CD4-positive, alpha-beta memory T cell (primary cell): ENCODE measurements at places on chromosomes 5 and 9. TPM values are rescaled to one million over a fixed set of nuclear protein-coding genes. Genes with fewer than 3 reads are reported as not detected.

- DNase-seq: no peak
Observed at GRCh38 chr9:80811656-80812055, 877.7 kb downstream of the TLE1 start.

DNA sequence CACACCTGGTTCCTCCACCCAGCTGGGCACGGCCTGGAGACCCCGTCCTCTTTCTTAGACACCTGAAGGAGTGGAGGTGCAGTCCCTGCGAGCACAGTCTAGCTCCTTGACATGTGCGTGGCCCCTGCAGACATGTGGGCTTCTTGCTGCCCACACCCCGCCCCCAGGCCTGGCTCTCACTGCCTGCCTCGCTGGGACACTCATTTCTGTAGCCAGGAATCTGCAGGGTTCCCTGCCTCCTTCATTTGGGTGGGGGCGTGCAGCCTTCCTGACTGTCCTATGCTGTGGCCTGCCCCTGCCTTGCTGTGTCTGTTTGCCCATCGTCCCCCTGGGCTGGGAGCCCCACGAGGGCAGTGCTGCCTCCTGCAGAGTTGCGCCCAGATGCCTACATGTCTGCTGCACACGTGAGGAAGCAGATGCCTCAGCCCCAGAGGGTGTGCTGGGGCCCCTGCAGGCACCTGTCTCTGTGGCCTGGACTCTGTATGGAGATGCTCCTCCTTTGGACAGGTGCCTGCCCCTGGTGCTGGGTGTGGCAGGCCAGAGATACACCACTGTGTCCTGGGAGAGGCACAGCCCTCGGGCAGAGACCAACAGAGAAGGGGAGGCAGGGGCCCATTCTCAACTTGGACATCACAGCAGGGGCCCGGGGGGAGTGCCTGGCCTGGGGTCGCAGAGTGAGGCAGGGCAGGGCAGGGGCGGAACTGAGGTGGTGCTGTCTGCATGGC is 22.6 kb downstream of the FLT4 start:
- no peak for DNase-seq

DNA sequence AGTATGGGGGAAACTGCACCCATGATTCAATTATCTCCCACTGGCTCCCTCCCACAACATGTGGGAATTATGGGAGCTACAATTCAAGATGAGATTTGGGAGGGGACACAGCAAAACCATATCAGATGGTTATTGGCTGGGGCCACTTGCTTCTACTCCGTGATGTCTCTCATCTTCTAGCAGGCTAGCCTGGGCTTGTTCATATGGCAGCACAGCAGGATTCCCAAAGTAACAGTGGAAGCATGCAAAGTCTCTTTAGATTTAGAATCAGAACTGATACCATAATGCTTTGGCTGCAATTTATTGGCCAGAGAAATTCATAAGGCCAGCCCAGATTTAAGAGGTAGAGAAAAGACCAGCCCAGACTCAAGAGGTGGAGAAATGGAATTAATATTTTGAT is 126.2 kb downstream of the PTTG1 start:
- no peak for DNase-seq

GRCh38 chr5:165119175-165119574 is 1613.8 kb downstream of the MAT2B start:
- DNase-seq: no peak

DNA sequence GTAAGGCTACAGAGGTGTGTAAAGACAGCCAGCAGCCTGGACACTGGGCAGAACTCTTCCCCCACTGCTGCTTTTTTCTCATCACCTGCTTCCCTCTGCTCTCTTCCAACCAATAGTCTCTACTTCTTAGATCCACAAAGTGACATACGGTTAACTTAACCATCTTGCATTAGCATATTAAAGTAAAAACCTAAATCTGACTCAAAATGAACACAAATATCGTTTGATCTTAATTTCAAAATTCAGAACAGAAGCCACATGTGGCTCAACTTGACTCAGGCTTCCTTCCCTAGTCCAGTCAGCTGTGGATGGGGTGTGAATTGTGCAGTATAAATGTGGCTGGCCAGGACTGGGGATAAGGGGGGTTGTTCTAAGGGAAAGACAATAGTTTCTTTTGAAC is 114.3 kb downstream of the STARD4 start:
- no peak for DNase-seq

DNA sequence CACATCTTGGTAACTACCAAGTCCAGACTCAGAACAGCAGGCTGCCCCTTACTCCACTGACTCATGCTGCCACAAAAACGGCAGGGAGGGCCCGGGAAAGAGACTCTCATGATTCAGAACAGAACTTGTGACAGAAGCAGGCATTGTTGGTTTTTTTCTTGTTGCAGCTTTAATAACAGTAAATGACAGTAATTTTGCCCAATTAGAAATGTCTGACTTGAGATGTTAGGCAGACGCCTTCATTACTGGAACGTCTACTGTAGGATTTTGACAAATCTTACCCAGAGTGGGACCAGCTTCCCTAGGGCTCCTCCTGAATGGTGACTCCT is 77.9 kb downstream of the SEMA5A start:
- DNase-seq: no peak

The SVEP1 gene
- total RNA-seq: not detected

DNA sequence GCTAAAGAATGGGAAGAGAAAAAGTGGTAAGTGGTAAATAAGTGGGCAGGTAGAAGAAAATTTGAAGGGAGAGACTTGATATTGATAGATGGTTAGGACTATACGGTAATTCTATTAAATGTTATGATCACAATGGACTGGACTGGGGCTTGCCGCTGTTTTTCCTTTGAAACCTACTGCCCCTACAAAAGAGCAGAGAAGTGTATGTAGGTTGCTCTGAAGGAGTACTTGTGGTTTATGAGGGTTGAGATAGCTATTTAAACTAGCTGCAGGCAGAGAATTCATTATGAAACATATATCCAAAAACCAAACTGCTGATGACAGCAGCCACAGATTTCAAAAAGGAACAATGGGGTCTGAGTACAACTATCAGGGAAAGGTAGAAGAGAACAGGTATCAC is 16.8 kb upstream of the HK3 start:
- DNase-seq: no peak

DNA sequence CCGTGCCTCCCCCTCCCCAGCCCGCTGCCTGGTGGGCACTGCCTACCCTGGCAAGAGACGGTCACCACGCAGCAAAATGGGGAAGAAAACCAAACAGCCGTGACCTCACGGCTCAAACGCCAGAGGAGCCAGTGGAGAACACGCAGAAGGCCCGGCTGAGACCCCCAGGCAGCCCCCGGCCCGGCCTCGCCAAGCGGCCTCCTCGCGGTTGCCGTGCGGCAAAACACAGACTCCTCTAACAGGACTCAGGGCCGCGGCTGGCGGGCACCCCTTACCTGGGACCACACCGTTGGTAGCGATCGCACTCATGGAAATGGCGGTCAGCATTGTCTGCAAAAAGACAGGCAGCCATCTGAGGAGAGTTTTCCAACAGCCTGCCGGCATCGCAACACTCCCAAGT is 23.8 kb downstream of the SLC12A7 start:
- DNase-seq: no peak

DNA sequence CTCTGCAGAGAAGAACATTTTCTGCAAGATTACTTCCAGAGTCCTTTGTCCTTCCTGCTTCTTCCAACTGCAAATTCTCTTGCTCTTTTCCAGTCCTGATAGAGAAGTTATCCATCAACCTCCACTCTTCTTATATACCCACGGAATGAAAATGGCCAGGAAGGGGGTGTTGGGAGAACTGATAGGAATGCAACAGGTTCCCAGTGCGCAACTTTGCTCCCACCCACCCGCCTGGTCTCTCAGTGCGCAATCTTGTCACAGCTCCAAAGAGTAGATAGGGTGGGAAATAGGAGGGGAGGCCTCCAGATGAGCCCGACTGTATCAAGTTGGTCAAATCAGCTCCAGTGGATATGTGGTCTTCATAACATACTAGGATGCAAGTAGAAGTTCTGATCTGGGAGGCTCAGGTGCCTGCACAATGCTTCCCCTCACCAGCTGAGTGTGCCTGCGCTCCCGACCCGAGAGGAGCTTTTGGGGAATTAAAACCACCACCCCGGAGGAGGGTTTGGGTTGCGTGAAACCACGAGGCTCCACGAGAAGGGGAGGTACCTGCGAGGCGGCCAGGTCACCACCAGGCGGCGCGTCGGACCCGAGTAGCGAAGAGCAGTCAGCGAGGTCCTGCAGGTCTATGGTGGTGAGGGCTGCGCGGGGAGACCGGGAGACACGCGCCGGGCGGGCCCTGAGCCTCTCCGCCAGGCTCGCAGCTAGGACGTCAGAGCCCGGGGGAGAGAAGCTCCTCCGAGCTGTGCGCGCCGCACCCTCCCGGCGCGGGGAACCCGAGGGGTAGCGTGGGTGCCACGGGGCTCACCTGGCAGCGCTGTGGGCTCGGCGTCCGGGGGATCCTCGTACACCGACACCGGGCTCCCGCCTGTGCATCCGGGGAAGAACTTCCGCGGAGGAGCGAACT is 835 bp downstream of the MCIDAS start:
- peak; percentile 28 for DNase-seq

- DNase-seq: no peak
Observed at GRCh38 chr5:156446526-156446925, 119.6 kb downstream of the SGCD start.

The CA9 gene
- total RNA-seq: not detected

DNA sequence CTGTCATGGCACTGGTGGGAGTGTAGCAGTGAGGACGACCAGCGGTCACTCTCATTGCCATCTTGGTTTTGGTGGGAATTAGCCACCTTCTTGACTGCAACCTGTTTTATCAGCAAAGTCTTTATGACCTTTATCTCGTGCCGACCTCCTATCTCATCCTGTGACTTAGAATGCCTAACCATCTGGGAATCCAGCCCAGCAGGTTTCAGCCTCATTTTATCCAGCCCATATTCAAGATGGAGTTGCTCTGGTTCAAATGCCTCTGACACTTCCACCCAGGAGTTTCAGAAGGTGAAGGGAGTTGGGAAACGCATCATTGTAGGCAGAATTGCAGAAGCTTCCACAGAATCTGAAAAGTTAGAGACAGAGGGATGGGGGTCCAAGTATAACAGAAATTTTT is 35.4 kb downstream of the SHC3 start:
- no peak for DNase-seq

The GABRB2 gene
- not detected for total RNA-seq

The FBXW5 gene
- 122 TPM for total RNA-seq

The ST8SIA4 gene
- 28.7 TPM for total RNA-seq

The IL4 gene
- not detected for total RNA-seq

DNA sequence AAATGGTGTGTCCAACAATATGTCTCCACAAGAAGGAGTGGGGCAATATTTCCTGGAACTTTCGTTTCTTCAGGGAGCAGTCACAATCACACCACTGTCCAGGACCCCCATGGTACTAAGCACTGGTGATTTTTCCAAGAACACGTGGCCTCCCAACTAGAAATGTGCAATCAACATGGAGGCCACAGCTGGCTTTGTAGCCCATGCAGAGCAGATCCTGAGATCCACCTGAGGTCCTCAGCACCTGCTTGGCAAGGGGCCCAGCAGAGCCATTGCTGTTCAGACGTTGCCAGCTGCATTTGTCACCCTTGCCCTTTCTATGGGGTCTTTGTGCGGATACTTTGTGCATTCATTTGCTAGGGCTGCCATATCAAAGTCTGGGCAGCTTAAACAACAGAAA is 334.5 kb upstream of the IRX4 start:
- DNase-seq: no peak
